CD4-positive, alpha-beta T cell (primary cell): ENCODE measurements at places on chromosomes 13 and 19. TPM values are rescaled to one million over a fixed set of nuclear protein-coding genes. Genes with fewer than 3 reads are reported as not detected.

- no peaks in the 10 kb centered on the region for H3K36me3 ChIP-seq
- no peaks in the 10 kb centered on the region for H3K4me1 ChIP-seq
- H3K27ac ChIP-seq = no peak overlapping the region
- no peak overlapping the region for H3K4me3 ChIP-seq
Observed at GRCh38 chr13:102440259-102440936, 38.5 kb upstream of the FGF14 start.

The CYP4F2 gene
- total RNA-seq = not detected

- H3K27ac ChIP-seq = no peak overlapping the region
- H3K4me3 ChIP-seq = no peak overlapping the region
- H3K4me1 ChIP-seq = no peaks in the 10 kb centered on the region
- DNase-seq = no peak
- no peaks in the 10 kb centered on the region for H3K36me3 ChIP-seq
Observed at GRCh38 chr13:72221276-72221962, 354.4 kb upstream of the DACH1 start.

The RDH13 gene
- 8.8 TPM for total RNA-seq
